ENCODE measurements at places on chromosomes 5 and 9.

GRCh38 chr9:113962396-113962795 lies 86.3 kb downstream of the ZNF618 start:
- DNase-seq = no peak

- no peak for DNase-seq
Measured at GRCh38 chr5:124056991-124057723, 545.2 kb downstream of the CSNK1G3 start.

DNA sequence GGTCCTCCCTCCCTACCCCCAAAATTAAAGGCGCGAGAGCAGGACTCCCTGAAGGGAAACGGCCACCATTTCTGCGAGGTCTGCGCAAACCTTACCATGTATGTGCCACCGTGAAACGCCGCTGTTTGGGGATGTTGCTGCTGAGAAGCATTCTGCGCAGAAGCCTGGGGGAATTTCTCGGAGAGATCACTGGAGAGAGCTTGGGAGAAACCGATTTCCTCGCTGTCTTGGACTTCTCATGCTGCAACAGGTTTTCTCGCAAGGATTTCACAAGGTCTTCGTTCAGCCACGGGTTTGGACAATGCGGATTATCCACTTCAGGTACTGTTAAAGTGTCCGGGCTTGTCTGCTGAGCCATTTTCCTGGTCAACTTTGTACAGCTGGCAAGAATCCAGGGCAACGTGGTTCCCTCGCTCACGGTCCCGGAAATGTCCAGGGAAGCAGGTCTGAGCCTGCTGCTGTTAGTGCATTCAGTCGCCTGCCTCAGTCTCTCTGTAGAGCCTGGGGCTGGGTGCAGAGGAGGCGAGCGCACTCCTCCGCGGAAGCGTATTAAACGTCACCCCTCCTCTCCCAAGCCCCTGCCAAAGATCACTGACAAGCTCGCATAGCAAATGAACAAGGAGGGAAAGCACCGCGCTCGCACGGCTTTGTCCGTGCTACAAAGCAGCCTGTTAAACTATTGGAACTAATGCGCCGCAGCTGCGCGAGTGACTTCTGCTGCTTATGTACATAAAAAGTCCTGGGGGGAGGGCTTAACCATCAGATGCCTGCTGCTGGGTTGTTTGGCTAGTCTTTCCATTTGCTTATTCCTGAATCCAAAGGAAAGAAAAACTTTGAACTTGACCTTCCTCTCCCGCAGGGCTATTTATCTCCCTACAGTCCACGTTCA lies 125.1 kb downstream of the PDE4D start:
- no peak for DNase-seq

- no peak for DNase-seq
Measured at GRCh38 chr9:100567856-100568255, 10.0 kb upstream of the CAVIN4 start.

DNA sequence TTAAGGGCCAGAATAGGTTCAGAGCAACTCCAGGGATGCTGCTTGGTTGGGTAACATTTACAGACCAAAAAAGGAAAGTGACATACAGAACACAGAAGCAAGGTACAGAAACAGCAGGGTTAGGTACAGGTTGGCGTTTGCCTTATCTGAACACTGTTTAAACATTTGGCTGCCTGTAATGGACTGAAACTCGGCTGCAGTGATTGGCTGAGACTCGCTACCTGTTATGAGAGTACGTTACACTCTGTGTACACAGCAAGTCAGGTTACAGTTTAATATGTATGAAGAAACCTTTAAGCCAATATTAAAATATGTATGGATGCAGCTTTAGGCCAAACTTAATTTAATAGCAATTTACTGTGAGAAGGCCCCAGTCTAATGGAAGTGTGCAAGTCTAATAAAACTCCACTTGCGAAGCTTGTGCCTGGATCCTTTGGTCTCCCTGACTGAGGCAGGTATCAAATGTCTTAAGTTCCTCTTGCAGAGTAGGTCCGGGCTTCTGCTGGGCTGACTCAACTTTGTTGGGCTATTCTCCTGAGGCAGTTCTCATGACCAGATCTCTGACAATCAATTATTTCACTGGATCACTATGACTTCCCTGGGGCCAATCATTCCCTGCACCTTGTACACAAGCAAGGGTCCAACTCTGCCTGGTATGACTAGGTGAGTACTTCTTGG lies 204.9 kb downstream of the ZNF462 start:
- DNase-seq = no peak

- no peak for DNase-seq
Measured at GRCh38 chr9:25960178-25960577, 281.9 kb upstream of the TUSC1 start.

- no peak for DNase-seq
Measured at GRCh38 chr5:74889523-74890105, 23.4 kb upstream of the FAM169A start.

DNA sequence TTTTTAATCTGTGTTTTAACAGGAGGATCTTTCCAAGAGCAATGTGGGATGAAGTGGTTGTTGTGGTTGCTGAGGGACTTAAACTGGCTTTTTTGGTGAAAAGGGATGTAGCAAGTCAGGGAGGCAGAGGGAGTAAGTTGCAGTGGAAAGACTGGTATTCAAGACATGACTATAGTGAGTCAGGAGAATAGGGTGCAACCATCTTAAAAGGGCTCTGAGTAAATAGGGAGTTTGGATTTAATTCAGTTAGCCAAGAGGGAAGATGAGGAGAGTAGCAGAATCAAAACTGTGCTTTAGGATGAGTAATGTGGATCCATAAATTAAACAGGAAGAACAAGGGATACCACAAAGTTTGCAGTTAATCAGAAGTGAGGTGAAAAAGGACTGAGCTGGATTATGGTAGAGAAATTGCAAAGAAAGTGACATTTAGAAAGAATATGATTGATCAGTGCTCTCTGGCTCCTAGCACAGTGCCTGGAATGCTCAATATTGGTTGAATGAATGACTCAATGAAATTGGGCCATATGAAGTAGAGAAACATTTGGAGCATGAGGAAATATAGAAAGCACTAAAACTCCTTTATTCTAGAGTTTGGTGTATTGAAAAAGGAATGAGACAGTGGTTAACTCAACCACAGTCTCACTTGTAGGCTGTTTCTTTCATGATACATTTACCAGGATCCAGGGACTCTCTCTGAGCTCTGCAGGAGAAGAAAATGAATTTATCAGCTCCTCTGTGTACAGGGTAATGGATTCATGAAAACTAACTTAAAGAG lies 5.1 kb downstream of the POLR3G start:
- no peak for DNase-seq

- no peak for DNase-seq
Measured at GRCh38 chr9:104868303-104868686, 59.7 kb downstream of the ABCA1 start.

- DNase-seq = no peak
Measured at GRCh38 chr5:160271396-160271795, 41.0 kb downstream of the CCNJL start.

GRCh38 chr9:97763874-97764273 lies 66.7 kb upstream of the XPA start:
- DNase-seq = no peak

- DNase-seq = no peak
Measured at GRCh38 chr9:135243201-135244190, 156.0 kb downstream of the OLFM1 start.

DNA sequence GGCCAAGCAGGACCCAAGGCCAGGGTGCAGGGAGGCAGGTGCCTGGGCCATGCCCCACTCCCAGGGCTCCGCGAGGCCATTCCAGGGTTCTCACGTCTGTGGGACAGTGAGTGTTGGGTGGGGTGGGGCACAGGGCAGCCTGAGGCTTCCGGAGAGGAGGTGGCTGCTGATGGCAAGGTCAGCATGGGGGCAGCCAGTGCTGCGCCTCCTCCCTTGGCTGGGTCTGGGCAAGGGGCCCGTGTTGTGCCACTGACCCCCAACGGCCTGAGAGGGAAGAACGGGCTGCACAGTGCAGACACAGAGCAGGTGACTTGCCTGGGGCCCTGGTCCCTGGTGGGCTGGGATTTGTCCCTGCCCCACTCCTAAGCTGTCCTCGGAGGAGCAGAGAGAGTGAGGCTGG lies 82.1 kb downstream of the RXRA start:
- DNase-seq = no peak

GRCh38 chr5:77431719-77432118 lies 60.4 kb downstream of the WDR41 start:
- no peak for DNase-seq

DNA sequence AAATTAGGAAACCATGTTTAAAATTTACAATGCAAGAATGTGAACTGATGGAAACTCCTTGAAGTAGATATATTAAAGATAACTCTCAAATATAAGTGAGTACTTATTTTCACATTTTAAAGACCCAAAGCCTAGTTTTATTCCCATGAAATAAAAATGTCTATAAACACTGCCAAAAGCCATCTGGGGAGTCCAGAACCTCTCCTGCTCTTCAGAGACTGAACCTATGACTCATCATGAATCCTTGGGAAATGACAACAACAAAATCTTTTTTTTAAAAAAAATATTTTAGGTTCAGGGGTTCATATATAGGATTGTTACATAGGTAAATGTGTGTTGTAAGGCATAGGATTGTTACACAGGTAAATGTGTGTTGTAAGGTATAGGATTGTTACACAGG lies 33.8 kb upstream of the FYB1 start:
- DNase-seq = no peak

GRCh38 chr9:36834736-36835135 lies 199.3 kb downstream of the PAX5 start:
- no peak for DNase-seq

DNA sequence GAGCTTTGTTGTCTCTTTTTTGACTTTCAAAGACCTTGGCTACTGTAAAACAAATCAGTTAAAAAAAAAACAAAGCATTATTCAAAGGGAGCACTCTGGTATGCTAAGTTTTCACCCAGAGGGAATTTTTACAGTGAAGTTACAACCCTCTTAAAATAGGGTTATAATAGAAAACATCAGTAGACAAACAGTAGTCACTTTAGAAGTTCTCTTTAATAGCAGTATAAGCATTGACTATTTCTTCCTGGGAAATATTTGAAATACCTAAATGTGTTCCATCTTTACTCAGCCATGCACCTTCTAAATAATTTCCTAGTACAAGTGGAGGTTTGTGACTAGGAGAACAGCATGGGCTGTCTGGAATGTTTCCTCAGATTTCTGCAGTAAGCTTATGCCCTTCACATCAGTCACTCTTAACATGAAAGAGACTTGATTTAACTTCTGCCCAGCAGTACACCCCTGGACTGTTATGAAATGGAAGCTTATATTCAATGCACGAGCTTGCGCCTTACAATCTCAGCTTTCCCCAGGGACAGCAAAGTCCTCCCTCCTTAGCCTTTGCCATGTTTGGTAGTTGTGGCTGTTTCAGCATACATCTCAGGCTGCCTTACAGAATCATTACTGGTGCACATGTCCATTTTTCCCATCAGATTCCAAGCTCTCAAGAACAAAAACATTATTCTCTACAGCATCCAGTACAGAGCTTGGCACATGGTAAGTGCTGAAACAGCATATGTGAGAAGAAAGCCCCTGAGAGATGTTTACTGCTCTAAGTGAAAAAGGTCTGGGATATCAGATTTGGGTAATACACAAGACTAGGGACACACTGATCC lies 191.5 kb downstream of the ZNF608 start:
- DNase-seq = no peak

DNA sequence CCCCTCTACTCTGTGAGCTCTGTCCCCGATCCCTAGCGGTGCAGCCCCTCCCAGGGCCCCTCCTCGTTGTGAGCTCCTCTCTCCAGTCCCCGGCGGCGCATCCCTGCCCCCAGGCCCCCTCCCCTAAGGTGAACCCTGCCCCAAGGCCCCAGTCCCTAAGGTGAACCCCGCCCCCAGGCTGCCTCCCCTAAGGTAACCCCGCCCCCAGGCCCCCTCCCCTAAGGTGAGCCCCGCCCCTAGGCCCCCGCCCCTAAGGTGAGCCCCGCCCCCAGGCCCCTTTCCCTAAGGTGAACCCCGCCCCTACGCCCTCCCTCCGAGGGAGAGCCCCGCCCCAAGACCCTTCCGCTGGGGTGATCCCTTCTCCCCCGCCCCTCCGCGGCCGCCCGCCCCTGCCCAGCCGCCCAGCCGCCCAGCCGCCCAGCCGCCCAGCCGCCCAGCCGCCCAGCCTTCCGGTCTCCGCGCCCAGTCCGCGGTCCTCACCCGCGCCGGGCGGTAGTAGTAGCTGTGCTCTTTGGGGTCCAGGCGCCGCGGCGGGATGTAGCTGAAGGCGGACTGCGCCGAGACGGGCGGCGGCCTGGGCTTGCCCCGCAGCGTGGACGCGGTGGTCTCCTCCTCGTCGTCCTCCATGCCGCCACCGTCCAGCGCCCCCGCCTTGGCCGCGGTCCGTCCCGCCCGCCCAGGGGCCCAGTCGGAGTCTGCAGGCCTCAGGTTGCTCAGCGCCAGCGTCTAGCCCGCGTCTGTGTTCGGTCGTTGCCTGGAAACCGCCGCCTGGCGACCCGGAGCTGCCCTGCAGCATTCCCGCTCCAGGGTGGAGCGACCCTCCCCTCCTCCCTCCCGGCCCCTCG lies at the start of gene CFAP90:
Gene CFAP90, minus strand, starts transcription at position 739 of the 845 bp plus-strand sequence. Its CDS starts 112 bp downstream, at position 627.
- DNase-seq = no peak

- no peak for DNase-seq
Measured at GRCh38 chr5:143509758-143510221, 106.3 kb upstream of the NR3C1 start.

GRCh38 chr5:168282120-168282519 lies 9.3 kb upstream of the WWC1 start:
- peak; percentile 24 for DNase-seq

GRCh38 chr9:122360891-122361290 lies 9.9 kb upstream of the PTGS1 start:
- no peak for DNase-seq

- DNase-seq = no peak
Measured at GRCh38 chr5:95821110-95822021, 1.2 kb downstream of the GLRX start.
